ENCODE measurements at places on chromosomes 1 and 21. TPM values are rescaled to one million over a fixed set of nuclear protein-coding genes. Genes with fewer than 3 reads are reported as not detected.

The IVL gene
- polyA plus RNA-seq: 16.6 TPM

The RO60 gene
- 9.1 TPM for polyA plus RNA-seq

The PTPN22 gene
- polyA plus RNA-seq: 35.2 TPM

The ERG gene
- 5.8 TPM for polyA plus RNA-seq

The PROX1 gene
- 0.27 TPM for polyA plus RNA-seq

The PTGS2 gene
- 1.5 TPM for polyA plus RNA-seq

The MED8 gene
- 32.3 TPM for polyA plus RNA-seq

The HES3 gene
- not detected for polyA plus RNA-seq

The CTH gene
- 2.8 TPM for polyA plus RNA-seq

The PGBD2 gene
- polyA plus RNA-seq: 8.8 TPM

The XCL2 gene
- polyA plus RNA-seq: 6.1 TPM

The CELA3B gene
- 0.32 TPM for polyA plus RNA-seq

The PLXNA2 gene
- polyA plus RNA-seq: 5.6 TPM

The PLEKHG5 gene
- polyA plus RNA-seq: 4.6 TPM

The NBPF10 gene
- 0.59 TPM for polyA plus RNA-seq

The NEXN gene
- 11.6 TPM for polyA plus RNA-seq
